ENCODE measurements at places on chromosomes 16 and 17.

DNA sequence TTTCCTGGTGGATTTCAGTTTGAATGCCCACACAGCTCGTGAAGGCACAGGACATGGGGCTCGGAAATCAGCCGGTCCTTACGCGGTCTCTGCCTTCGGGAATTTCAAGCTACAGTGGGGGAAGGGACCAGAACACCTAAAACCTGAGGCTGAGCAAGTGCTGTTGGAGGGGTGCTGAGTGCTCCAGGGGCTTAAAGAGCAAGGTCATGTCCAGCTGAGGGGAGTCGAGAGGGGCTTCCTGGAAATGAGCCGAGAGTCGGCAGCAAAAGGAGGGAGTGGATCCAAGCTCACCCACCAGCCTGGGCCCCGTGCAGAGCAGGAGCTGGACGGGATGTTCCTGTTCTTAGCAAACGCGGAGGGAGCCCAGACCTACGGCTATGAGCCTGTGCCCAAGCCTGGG lies 73.2 kb upstream of the RPL38 start:
- DNase-seq, result no peak

GRCh38 chr16:68309799-68310198 lies 947 bp downstream of the SLC7A6OS start:
- no peak for DNase-seq

- no peak for DNase-seq
Observed at GRCh38 chr16:85624646-85625045, 11.5 kb downstream of the GSE1 start.

DNA sequence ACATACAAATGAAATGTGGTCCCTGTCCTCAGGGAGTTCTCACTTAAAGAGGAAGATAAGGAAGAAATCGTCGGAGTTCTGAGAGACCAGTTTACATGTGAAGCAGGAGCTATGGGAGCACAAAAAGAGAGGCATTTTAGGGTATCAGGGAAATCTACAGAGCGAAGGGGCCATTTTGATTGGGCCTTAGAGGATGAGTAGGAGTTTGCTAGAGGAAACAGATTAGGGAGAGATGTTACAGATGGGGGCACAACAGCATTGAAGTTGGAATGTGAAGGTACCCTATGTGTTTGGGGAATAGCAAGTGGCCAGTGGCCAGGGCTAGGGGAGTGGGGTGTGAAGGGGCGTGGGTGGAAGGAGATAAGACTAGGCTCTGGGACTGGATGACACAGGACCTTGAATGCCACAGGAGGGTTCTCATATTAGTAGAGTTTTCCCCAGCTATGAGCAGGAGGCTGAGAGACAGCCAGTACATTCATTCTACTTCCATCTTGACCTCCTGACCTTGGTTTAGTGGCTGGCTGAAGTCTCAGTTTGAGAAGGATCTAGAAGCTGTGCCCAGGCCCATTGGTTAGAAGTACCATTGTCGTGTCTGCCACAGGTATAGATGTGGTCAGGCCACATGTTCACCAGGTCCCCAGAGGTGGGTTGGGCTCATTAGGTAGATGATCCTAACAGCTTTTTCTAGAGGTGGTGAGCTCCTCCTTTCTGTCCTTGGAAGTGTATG lies 34.8 kb downstream of the CPNE2 start:
- DNase-seq, result no peak

GRCh38 chr16:12541672-12542071 lies 262.0 kb downstream of the CPPED1 start:
- no peak for DNase-seq

- peak; percentile 47 for DNase-seq
Observed at GRCh38 chr16:525520-526180, 1.9 kb upstream of the CAPN15 start.

DNA sequence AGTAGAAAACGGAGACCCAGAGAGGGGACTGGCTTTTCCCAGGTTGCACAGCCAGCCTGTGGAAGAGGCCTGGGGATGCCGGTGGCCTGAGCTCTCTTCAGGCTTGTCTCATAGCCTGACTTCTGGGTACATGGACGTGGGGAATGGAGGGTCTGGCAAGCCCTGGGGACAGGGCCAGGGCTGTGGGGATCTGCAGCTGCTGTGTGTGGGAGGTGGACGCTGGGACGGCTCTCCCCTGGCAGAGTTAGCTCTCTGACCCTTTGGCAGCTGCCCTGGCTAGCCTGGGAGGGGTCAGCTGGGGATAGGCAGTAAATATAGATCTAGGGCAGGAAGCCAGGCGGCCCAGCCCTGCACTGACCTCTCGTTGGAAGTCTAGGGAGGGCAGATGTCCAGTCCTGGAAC lies 20.5 kb downstream of the SLC4A1 start:
- no peak for DNase-seq

- DNase-seq, result no peak
Observed at GRCh38 chr16:66468321-66468965, 41.3 kb downstream of the BEAN1 start.

- no peak for DNase-seq
Observed at GRCh38 chr16:56669005-56669839, at the start of gene MT1H. MT1H (plus strand) TSS chr16:56669814; CDS start chr16:56669885, 71 bp downstream.

DNA sequence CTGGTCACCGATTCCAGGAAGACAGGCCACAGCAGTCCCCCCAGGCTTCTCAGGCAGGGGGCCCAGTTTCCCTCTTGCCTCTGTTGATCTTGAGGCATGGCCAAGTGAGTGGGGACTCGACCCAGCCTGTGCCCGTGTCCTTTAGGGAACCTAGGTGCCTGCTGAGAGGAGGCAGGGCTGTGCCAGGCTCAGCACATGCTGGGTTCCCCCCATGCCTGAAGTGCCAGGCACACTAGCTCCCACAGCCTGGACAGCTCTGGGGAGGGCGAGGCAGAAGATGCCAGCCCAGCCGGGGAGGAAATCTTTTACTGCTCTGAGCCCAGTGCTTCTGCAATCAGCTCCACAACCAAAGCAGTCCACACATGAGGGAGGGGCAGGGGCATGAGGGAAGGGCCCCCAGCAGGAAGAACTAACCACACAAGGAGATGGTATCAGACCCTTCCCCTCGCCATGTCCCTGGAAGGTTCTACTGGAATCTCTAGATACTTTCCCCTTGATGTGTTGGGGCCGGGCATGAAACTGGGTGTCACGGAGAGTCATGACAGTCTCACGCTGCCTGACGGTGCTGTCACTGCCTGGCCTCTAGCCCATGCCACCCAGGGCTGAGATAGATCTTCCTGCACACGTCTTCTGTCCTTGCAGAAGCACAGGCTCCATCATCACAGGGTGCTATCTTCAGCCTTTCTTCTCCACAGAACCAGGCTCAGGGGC lies 25.5 kb downstream of the MYO18A start:
- DNase-seq, result no peak

DNA sequence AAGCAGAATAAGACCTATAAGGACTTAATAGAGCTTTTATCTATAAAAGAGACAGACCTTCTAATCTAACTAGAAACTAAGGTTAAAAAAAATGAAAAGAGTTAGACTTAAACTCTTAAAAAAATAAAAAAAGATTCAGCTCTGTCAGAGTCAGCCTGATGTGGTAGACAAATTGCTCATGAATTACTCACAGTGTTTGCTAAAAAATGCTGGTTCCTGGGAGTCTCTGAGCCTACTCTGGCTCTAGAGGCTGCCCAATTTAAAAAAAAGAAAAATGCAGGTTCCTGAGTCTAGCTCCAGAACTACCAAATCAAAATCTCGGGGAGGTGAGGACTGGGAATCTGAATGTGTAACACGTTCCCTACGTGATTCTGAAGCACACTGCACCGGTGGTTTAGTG lies 18.1 kb downstream of the SOST start:
- no peak for DNase-seq

DNA sequence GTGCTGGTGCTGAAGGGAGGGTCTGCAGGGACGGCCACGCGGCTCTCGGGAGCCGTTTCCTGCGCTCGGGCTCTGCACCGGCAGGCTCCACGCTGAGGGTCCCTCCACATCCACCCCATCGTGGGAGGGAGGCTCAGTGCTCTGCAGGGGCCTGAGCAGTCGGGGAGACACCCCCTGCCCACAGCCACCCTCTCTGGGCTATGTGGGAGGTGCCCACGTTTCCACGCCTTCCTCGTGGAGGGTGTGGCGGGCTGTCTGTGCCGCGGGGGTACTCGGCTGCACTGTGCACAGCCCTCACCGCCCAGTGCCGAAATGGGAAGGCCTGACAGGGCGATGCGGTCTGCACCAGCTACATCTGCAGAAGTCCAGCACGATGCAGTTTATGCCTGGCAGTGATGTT lies 25.5 kb upstream of the ZNF750 start:
- no peak for DNase-seq

DNA sequence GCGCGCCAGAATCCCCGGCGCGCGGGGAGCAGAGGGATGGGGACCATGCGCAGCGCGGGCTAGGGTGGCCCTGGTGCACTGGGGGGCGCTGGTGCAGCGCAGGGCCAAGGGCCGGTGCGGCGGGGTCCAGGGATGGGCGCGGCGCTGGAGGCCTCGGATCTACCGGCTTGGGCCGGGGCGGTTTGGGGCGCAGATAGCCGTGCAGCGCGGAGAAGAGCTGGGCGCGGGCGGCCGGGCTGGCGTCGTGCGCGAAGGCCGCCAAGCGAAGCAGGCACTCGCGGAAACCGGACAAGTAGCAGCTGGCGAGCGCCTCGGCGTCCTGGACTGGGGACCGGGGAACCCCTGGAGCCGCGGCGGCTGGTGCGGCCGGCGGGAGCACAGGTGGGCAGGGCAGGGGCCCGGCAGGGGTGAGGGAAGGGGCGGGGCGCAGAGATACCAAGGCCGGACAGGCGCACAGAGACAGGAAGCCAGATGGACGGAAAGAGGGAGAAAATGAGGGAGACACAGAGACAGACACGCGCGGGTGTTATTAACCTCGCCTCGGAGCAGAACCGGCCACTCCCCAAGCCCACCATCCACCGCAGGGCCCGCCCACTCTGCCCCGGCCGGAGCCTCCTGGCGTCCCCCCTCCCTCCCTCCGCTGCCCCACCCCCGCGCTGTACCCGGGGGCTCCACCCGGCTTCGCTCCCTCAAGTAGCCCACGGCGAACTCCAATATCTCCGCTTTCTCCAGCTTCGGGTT lies 2.1 kb downstream of the HES7 start:
- DNase-seq, result no peak

DNA sequence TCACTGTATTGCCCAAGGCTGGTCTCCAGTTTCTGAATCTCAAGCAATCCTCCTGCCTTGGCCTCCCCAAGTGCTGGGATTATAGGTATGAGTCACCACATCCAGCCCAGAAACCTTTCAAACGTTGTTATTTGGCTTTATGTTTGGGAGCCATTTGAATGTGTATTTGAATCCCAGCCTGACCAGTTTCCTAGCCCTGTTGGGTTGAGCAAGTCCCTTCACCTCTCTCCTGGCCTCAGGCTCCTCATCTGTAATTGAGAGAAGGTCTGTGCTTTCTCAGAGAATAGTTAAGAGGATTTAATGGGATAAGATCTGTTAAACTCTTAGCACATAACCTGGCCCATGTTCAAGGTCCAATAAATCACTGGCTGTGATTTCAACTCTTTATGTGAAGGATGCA lies 385.8 kb upstream of the RBFOX1 start:
- no peak for DNase-seq

DNA sequence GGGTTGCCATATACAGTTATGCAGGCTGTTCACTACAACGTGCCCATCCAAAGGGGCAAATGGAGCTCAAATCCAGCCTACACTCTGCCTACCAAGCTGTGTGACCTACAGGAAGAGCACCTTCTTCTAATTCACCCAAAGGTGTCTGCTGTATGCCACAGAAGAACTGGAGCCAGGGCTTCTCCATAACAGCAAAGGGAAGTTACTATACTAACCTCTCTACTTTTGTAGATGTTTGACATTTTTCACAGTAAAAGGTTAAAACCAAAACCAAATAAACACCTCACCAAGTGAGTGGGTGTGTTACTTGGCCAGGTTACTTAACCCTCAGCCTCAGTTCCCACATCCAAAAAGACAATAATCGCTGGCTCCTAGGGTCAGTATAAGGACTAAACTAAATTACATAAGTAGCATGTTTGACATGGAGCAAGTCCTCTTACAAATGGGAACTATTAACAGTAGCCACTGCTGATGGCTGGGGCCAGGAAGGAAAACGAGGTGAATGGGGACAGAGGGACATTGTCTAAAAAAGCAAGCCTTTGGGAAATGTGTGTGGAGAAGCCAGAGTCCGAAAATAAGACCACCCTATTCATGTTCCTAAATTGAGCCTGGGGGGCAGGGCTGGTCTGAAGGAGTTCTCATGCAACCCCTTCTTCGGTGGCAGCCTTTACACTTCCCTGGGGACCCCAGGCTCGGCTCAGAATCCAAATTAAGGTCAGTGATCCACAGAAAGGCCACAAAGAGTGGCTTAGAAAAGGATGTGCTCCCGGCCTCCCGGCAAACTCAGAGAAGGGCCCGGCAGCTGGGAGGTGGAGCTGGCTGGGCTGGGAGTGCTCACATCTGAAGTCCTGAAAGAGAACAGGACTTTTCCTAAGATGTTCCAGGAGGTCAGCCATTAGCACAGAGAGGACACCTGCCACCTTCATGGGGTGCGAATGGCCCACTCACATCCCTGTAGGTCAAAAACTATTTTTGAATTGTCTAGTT lies 13.5 kb downstream of the CUEDC1 start:
- no peak for DNase-seq

DNA sequence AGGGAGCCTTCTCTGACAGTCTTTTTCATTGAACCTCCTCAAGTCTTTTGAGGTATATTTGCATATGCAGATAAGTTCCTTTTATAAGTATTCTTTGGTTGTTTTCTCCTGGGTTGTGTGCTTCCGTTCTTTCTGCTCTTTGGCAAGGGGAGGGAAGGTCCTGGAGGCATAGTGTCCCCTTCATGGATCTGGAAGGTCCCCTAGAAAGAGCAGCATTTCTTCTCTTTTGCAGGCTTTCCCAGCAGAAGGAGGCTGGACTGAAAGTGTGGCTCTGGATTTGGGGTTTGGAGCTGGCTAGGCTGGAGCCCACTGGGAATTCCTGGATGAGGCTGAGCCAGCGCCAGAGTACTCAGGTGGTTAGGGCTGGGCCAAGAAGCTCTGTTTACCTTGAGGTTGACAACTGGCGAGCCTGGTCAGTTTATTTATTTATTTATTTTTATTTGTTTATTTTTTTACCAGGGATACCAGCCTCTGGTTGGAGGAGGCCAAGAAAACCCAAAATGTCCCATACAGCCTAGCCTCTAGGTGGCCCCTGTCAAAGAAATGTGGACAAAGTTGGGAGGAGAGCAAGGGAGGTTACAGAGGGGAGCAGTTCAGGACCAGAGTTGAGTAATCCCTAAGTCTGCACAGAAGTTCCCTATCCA lies 5.4 kb upstream of the TOP2A start:
- DNase-seq, result no peak

GRCh38 chr17:31699281-31699680 lies 159.8 kb downstream of the COPRS start:
- no peak for DNase-seq

DNA sequence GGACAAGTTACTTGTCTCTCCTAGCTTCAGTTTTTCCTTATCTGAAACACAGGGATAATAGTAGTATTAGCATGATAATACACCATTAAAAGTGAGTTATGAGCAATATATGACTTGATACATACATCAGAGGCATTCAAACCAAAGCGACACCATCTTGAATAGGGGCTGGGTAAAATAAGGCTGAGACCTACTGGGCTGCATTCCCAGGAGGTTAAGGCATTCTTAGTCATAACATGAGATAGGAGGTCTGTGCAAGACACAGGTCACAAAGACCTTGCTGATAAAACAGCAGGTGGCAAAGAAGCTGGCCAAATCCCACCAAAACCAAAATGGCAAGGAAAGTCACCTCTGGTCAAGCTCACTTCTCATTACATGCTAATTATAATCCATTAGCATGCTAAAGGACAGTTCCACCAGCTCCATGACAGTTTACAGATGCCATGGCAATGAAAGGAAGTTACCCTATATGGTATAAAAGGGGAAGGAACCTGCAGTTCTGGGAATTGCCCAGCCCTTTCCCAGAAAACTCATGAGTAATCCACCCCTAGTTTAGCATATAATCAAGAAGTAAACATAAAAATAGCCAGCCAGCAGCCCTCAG lies 37.2 kb upstream of the HS3ST3A1 start:
- no peak for DNase-seq

GRCh38 chr16:73464834-73465233 lies 416.9 kb upstream of the ZFHX3 start:
- no peak for DNase-seq

All from glomerular endothelial cell (primary cell).